ENCODE measurements at places on chromosomes 12 and 14.

GRCh38 chr14:55399183-55399582, 12.4 kb downstream of the ATG14 start:
- no peak for DNase-seq

DNA sequence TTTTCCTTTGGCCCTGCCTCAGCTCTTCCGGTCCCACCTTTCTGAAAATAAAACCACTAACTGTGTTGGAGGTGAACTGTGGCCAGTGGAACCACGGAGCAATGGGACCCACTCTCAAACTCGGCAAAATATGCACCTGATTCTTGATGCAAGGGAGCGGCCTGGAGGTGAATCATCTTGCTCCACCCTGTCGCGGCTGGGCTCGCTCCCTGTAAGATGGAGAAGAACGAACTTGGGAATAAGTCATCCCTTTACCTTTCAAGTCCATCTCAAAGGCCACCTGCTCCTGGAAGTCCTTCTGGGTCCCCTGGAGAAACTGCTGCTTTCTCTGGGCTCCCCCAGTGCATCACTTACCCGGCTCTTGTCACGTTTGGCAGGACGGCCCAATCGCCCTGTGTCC, 309.9 kb downstream of the BCL11B start:
- no peak for DNase-seq

GRCh38 chr12:2016862-2017545, 12.7 kb upstream of the DCP1B start:
- no peak for DNase-seq

GRCh38 chr14:28321475-28322244, 444.9 kb upstream of the FOXG1 start:
- no peak for DNase-seq

DNA sequence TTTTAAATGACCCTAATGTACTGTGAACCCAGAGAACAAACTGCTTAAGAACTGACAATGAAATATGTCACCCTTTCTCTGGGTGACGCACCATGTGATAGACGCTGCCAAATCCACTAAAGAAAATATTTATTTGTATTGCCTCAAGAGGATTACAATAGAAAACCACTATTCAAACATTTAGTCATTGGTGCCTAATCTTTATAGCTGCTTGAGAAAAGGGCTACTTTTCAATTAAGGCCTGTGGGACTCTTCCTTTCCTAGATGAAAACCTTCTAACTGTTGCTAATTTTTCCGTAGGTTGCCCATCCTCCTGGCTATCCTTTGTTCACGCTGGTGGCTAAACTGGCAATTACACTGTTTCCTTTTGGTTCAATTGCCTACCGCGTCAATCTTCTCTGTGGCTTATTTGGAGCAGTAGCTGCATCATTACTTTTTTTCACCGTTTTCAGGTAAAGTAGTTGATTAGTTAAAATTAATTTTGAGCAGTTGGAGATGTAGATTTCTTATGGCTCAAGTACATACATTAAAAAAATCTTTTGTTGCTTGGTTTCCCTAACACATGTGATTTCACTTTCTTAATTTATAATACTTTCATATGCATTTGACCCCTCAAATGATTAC, 6.0 kb downstream of the TMEM260 start:
- DNase-seq = no peak

- DNase-seq = no peak
Observed at GRCh38 chr12:39048395-39048794, 143.0 kb upstream of the CPNE8 start.

DNA sequence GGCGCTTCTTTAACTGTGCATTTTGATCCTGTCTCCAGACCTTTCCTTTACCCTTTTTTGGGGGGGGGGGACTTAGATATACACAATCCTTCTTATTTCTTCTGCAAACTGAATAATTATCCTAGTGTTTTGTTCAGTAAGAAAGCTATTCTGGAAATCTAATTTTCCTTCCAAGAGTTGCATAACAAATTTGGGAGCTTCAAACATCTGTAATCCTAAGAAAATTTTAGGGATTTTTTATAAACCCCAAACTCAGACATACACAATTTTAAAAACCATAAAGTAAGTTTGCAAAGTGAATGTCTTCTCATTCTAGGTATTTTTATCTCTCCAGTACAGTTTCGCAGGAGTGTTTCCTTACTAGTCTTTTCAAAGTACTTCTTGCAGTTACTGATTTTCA, 182.7 kb upstream of the E2F7 start:
- DNase-seq = no peak

GRCh38 chr12:6925239-6925539, 2.6 kb upstream of the ATN1 start:
- no peak for DNase-seq

- DNase-seq = no peak
Observed at GRCh38 chr12:64456119-64456518, 4.2 kb downstream of the TBK1 start.

GRCh38 chr14:62429683-62430082, 615.6 kb downstream of the KCNH5 start:
- no peak for DNase-seq

GRCh38 chr12:30000401-30000800, 216.7 kb upstream of the TMTC1 start:
- no peak for DNase-seq

GRCh38 chr12:53948650-53949593, 5.8 kb upstream of the HOXC12 start:
- DNase-seq = no peak

GRCh38 chr12:90954921-90955320, at the start of gene CCER1:
CCER1 (minus strand) TSS chr12:90955176; CDS start chr12:90954742, 434 bp downstream.
- no peak for DNase-seq

DNA sequence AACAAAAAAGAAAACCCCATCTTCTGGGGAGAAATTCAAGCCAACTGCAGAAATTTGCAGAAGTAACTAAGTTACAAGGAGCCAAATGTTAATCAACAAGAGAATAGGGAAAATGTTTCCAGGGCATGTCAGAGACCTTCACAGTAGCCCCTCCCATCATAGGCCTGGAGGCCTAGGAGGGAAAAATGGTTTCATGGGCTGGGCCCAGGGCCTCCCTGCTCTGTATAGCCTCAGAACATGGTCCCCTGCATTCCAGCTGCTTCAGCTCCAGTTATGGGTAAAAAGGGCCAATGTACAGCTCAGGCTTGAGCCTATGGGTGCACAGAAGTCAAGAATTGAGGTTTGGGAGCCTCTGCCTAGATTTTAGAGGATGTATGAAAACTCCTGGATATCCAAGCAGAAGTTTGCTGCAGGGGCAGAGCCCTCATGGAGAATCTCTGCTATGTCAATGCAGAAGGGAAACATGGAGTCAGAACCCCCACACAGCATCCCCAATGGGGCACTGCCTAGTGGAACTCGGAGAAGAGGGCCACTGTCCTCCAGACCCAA, 260.9 kb downstream of the DUSP6 start:
- no peak for DNase-seq

DNA sequence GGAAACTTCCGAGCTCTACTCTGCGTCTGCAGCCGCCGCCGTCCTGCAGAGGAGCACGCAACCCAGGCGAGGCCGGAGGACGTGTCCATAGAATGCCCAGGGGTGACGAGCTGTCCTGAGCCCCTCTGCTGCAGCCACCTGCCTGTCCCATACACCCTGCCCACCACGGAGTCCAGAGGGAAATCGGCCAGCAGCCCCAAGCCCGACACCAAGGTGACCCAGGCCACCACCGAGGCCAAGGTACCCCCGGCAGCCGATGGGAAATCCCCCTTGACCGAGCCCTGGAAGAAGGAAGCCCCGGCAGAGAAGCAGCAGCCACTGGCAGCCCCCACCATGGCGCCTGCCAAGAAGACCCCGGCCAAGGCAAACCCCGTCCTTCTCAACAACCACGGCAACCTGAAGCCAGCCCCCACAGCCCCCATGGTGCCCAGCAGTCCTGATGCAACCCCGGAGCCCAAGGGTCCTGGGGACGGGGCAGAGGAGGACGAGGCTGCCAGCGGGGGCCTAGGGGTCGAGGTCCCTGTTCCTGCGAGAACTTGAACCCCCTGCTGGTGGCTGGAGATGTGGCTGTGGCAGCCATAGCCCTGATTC, 128.7 kb upstream of the C14orf180 start:
- DNase-seq = peak; percentile 4

DNA sequence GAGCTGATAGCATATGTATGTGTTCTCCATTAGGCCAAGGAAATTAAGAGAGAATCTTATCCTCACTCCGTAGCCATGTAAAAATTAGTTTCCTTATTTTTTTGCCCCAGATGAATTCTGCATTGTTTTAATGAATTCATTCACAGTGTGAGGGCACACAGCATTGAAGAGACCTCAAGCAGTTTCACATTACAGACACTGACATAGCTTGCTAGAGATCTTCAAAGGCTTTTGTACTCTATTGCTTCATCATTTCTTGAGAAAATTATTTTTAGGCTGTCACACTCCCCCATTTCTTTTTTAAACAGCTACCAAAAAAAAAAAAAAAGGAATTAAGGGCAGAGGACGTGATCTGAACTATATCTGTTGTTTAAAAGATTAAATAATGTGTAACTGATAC, 251.1 kb downstream of the BCAT1 start:
- no peak for DNase-seq

- no peak for DNase-seq
Observed at GRCh38 chr14:101054671-101055070, 151.1 kb upstream of the RTL1 start.

- no peak for DNase-seq
Observed at GRCh38 chr14:95162641-95163040, 5.3 kb upstream of the DICER1 start.

GRCh38 chr14:105168496-105168978, at the start of gene JAG2:
JAG2 (minus strand) TSS chr14:105168776; CDS start chr14:105168420, 356 bp downstream.
- peak; percentile 72 for DNase-seq

DNA sequence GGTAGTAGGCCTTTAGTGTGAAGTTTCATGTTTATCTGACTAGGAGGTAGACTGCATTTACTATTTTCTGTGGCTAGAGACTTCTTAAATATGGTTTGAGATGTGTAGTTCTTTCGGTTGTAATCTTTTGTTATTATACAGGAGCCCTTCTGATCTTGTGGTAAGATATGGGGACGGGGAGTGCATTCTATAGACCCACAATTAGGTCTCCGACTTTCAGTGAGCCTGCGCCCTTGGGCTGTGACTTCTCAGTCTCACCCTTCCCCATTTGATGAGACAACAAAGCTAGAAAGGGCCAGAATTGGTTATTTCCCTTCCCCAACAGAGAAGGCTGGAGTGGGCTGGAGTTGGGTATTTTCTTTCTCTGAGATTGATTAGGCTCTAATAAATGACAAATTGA, 130.0 kb downstream of the MSRB3 start:
- no peak for DNase-seq

GRCh38 chr14:89121968-89122620, 294.9 kb downstream of the FOXN3 start:
- no peak for DNase-seq

DNA sequence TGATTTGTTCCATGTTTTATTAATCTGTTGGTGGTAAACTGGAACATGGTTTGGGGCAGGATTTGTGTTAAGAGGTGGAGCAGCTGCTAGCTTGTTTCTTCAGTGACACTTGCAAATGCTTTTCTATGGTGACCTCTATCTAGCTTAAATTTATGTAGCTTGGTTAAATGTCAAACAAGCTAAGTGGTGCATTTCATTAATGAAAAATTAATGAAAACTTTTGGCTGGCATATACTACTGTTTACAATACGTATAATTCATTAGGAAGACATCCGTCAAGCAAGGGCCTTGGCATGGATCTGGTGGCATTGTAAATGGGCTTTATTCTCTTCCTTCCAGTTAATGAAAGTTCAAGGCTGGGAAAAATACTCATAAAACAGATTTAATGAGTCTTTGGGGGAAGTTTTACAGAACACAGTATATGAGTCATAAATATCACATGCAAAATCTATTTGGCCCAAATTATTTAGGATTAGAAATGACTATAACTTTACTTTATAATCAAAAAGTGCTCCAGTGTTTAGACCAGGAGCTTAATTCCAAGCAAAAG, 807.7 kb upstream of the SEL1L start:
- no peak for DNase-seq

- DNase-seq = no peak
Observed at GRCh38 chr12:75974323-75975187, 57.0 kb downstream of the PHLDA1 start.

DNA sequence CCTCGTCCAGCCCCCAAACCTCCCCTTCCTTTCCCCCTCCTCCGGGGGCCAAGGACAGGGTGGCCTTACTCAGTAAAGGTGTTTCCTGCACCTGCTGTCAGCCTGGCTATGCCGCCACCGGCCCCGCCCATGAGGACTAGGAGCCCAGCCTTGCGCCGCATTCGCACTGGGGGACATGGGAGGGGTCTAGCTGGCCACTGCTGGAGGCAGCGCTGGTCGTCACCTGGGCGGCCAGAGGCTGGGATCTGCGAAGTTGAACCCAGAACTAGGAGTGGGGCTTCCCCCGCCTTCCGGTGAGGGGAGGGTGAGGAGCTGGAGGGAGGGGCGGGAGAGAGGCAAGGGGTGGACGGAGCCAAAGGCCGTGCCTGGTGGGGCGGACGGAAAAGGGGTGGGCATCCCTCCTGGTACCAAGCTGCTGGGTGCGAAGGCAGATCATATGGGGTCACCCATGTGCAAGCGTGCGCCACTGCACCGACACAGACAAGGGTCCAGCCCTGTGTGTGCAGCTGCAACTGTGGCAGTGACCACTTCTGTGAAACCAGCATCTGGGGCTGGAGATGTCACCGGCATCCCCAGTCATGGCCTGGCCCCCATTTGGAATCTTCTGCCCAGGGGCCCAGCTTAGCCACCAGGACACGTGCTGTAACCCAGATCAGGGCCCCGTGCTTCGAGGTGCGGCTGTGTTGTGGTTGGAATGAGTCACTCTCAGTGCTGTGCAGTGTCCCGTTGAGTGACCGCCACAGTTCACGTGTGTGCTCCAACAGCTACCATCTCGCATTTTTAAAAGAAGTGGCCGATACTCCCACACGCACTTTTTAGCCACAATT, 8.5 kb downstream of the AMN start:
- no peak for DNase-seq

GRCh38 chr12:100566887-100567637, 6.4 kb upstream of the GAS2L3 start:
- no peak for DNase-seq

- DNase-seq = no peak
Observed at GRCh38 chr14:95885866-95886265, 9.2 kb downstream of the TUNAR start.

All from activated T-cell treated with anti-CD3 and anti-CD28 coated beads, Interleukin-2, amount 50 U/mL, for 48 hours (primary cell).